Activated CD4-positive, alpha-beta T cell treated with anti-CD3 and anti-CD28 coated beads, Interleukin-2, amount 50 U/mL, for 16 hours (primary cell): ENCODE measurements at places on chromosomes 1 and 21.

- no peak for DNase-seq
Measured at GRCh38 chr1:179709841-179710329, 33.2 kb upstream of the FAM163A start.

GRCh38 chr1:17052641-17053040 lies 1.2 kb downstream of the SDHB start:
- DNase-seq, result no peak

DNA sequence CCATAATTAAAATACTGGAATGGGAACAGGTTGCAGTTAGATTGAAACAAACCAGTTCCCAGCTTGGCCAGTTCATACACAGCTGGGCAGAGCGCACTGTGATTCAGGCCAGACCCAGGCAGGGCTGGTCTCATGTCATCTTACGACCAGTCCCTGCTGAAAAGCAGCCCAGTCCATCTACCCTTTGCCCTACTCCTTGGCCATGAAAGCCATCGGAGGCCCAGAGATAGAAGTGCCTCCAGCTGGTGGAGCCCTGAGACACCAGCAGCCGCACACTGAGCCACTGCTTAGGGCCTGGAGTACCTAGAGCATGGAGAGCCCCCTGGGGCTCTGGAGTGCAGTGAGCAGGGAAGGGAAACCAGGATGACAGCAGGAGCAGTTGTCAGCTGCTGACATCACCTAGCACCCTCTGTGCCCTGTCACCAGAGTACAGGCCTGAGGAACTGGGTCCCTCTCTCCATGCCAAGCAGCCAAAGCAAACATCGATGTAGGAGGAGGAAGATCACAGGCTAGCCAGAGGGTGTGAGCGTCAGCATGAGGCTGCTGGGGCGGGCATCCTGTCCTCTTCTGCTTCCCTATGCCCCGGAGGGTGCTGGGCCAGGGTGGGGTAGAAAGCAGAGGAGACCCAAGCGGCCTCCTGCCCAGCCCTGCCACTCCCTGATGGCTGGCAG lies 34.2 kb upstream of the TMEM125 start:
- no peak for DNase-seq

DNA sequence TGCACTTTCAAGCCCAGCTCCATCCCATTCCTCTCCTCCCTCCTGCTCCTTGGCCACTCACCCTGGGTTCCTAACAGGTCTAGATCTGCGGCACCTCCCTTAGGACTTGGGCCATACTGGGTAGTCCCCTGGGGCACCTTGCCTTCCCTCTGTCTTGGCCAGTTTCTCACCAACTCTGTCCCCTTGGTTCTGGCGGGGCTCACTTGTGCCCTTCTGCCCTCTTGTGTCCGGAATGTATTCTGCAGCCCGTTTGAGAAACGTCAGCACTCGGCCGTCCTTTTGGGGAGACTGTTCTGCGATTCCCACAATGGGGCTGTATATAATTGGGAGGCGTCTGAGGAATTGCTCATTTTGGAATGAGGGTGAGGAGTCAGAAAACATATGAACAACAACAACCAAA lies 162.4 kb downstream of the ZSCAN20 start:
- DNase-seq, result peak; percentile 16

GRCh38 chr21:16037421-16037955 lies 307.7 kb downstream of the USP25 start:
- no peak for DNase-seq

GRCh38 chr21:25383545-25383944 lies 223.7 kb downstream of the MRPL39 start:
- DNase-seq, result no peak

DNA sequence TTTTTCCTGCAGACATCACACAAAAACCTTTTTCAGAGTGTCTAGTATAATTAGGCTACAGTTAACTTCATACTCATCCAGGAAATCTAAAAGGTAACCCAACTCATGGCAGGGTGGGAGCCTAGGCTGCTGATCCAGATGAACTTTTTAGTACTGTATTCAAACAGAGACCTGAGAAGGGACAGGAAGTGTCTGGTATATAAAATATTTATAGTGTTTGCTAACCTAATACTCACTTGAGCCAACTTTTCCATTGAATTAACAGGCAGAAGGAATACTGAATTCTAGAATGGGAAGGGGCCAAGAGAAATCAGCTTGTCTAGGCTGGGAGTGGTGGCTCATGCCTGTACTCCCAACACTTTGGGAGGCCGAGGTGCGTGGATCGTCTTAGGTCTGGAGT lies 22.2 kb upstream of the NKAIN1 start:
- no peak for DNase-seq

DNA sequence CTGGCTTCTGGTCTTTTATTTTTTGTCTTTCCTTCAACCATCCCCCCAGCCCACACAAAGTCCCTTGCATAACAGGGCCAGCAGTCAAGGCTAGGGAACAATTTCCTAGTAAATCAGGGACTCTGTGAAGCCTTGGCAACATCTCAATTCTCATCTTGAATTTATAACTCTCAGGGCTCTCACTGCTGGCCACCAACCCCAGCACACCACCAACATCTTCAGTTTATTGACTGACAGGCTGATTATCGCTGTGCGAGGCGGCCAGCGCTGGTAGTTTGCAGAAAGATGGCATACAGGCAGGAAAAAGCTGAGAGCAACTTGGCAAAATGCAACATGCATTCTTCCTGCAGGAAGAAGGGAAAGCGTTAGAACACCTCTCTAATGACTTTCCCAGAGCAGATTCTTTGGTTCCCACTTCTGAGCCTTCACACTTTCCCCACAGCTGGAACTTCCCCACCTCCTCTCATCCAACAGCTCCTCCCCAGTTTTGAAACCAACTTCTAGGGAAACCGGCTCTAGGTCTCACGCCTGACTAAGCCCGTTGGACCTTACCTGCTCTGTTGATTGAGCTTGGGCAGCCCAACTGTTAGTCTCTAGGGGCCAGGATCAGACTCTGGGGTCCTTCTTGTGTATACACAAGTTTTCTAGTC lies 26.3 kb upstream of the CSF1 start:
- DNase-seq, result no peak

DNA sequence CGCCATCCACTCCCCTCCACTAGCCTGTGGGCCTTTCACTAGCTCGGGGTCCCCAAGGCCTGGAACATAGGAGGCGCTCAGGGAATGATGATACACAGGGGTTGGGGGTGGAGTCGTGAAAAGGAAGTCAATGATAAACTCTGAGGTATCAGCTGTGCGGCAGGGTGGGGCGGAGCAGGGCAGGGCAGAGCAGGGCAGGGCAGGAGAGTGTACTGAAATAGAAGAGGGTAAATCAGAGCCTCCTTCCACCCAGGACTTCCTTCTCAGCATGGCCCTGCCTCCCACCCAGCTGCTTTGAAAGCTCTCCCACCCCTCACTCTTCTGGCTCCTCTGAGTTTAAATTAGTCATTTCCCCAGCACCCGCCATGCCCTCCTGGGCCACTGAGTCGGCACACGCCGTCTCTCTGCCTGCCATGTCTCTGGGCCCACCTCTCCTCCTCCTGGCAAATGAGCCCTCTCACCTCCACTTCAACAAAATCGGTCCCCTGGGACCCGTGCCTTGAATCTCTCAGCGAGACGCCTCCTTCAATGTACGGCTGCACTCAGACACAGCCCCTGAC lies 16.9 kb downstream of the CAPZB start:
- peak; percentile 52 for DNase-seq

DNA sequence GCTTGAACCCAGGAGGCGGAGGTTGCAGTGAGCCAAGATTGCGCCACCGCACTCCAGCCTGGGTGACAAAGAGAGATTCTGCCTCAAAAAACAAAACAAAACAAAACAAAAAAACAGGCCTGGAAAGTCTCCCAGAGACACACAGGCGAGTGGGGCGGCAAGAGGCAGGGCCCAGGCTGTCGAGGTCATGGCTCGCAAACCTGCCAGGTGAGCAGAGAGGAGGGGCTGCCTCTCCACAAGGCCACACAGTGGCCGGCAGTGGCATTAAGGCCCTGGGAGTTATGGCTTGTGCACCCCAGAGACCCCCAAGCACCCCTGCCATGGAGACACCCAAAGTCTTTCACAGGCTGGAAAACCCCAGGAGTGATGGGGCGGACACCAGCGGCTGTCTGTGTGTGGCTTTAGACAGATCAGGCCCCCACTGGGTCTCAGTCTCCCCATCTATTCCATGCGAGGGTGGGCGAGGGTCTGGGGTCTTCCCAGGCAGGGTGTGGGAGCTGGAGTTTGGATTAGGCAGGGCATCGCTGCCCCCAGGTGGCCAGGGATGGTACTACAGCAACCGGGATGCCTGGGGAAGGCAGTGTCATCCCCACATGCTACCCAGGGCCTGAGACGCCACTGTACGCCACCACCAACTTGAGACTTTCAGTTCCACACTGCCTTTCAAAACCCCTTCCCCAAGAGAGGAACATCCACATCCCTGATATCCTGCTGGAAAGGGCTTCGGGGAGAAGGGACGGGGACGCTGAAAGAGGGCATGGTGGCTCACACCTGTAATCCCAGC lies 7.3 kb upstream of the CTRC start:
- peak; percentile 74 for DNase-seq

DNA sequence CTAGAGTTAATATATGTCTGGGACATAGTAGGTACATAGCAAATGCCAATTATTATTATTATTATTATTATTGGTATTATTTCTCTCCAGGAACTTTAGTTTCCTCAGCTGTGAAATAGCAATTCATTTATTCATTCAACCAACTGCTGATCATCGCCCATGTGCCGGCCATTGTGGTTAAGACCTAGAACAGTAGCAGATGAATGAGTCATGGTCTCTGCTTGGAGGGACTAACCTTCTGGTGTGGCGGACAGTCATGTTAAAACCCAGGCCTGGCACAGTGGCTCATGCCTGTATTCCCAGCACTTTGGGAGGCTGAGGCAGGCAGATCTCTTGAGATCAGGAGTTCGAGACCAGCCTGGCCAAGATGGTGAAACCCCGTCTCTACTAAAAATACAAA lies 23.8 kb upstream of the LDLRAP1 start:
- DNase-seq, result no peak

DNA sequence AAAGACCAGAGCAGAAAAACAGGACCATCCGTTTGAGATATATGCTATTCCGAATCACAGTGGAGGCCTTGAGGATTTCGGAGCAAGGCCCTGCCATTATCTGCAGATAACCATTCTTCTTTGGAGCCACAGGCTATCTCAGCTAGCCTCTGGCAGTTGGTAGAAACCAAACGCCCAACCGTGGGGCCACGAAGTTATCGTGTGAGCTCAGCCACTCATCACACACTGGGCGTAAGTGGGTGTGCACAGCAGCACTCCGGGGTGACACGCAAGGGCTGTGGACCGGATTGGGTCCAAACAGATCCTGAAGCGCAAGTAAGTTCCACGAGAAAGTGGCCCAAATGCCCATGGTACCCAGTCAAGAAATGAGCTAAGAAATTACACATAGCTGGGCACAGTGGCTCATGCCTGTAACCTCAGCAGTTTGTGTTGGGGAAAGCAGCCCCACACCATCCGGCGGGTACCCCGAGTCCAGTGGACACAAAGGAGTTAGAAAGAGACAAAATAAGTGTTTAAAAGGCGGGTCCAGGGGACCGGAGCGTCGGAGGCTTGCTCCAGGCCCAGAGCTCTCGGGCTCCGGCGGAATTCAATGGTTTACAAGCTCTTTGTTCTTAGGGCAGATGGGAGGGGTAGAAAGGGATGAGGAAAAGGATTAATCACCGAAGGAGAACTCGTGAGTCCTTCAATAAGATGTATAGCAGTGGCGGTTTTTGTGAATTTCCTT lies 130.6 kb downstream of the LIPI start:
- DNase-seq, result no peak

DNA sequence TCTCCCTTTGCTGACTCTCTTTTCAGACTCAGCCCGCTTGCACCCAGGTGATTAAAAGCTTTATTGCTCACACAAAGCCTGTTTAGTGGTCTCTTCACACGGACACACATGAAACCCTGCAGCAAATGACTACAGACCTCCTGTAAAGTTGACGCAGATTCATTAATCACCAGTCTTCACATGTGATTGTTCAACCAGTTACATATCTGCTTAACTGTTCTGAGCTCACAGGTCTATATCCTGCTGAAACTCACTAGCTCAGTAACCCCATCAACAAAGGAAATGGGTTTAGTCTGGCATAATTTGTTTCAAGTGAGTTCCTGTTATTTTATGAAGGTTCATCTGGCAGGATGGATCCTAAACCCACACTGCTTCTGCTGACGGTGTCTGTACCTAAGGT lies 68.4 kb upstream of the GJA8 start:
- no peak for DNase-seq

- DNase-seq, result no peak
Measured at GRCh38 chr1:76764638-76765454, 102.4 kb upstream of the ST6GALNAC5 start.

DNA sequence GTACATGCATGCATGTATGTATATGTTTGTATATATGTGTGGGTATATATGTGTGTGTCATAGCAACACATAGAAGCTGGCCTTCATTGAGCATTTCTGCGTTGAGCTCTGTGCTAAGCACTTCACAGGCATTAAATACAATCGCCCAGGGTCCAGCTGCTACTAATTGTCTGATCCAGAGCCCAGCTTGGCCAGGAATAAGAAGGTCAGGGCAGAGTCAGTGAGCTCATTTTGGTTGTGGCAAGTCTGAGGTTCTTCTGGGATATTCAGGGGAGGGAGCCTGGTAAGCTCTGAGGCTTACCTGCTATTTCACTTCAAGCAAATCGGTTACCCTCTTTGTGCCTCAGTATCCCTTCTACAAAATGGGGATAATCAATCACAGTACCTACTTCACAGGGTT lies 59.6 kb downstream of the FOXO6 start:
- DNase-seq, result no peak

DNA sequence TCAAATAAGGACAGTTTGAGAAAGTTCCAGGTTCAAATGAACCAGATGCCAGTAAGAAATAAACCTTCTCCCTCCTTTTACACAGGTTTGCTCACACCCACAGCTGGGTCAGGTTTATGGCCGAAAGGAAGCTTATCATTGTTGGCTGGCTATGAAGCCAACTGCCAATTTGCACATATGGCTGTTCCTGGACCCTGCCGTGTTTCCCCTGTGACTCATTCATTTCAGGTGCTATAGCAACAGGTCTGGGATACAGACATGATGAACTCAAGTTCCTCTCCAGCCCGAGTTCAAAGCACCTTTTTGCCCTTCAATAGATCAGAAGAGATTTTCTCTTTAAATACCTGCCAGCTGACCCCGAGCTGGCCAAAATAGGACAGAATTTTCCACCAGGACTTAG lies 134.4 kb upstream of the SMYD2 start:
- no peak for DNase-seq

DNA sequence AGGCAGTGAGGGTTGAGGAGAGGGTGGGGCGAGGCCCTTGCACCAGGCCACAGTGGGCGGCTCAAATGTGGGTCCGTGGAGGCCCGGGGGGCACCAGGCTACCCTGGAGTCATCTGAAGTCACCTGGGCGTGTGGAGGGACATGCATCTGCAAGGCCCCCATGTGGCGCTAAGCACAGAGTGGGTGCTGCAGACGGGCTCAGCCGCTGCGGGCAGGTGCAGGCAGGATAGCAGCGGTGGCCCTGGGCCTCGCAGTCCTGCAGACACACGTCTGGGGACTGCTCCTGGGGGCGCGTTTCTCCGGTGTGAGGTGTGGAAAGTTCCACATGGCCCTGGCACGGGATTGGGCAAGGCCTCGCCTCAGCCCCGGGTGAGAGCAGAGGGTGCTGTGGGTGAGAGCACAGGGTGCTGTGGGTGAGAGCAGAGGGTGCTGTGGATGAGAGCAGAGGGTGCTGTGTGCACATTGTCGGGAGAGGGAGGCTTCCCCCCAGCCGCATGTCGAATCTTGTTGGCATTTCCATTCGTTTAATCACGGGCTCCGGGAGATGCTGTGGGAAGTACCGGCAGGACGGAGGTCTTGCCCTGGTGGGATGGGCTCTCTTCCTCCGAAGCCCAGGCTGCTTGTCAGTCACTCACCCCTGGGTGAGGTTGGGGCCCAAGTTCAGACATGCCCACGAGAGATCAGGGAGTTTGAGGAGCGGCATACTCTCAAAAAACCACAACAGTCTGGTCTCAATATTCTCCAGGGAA lies 46.5 kb downstream of the TP73 start:
- no peak for DNase-seq
